ENCODE measurements at places on chromosomes 13 and 19.

DNA sequence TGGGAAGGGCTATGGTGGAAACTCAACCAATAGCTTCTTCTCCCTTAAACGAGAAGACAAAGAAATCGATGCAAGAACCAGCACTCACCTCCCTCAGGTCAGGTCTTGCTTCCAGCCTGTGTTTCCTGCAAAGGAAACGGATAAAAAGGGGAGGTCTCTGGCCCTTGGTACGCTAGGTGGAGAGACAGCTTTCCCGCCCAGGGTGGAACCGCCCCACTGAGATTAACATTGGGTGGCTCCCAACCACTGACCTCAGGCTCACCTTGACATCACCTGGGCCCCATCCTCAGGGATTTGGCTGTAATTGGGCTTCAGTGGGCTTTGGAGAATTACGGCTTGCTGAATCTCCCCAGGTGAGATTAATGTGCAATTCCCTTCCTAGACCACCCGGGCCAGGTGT is at the start of gene NLRP7:
Gene NLRP7, minus strand, starts transcription at position 150 of the 400 bp plus-strand sequence.
- DNase-seq: no peak

DNA sequence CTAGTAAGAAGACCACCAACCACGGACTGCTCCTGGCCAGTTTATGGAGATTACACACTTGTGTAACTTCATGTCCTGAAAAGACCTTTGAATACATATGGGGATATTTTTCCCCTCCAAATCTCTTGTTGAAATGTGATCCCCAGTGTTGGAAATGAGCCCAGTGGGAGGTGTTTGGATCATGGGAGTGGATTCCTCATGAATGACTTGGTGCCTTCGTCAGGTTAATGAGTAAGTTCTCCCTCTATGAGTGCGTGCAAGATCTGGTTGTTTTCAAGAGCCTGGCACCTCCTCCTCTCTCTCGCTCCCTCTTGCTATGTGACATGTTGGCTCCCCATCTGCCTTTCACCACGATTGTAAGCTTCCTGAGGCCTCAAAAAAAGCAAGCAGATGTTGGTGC is 769.0 kb upstream of the SLITRK1 start:
- no peak for DNase-seq

DNA sequence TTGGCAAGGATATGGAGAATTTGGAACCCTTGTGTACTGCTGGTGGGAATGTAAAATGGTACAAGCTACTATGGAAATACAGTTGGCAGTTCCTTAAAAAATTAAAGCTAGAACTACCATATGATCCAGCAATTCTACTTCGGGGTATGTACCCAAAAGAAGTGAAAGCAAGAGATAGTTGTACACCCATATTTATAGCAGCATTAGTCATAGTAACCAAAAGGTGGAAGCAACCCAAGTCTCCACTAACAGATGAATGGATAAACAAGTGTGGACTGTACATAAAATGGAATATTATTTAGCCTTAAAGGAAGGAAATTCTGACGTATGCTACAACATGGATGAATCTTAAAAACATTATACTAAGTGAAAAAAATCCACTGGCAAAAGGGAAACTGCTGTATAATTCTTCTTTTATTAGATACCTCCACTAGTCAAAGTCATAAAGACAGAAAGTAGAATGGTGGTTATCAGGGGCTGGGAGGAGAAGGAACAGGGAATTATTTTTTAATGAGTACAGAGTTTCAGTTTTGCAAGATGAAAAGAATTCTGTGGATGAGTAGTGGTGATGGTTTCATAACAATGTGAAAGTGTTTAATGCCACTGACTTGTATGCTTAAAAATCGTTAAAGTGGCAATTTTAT is 141.6 kb downstream of the RXFP2 start:
- no peak for DNase-seq

GRCh38 chr13:23322353-23323336 is 110.9 kb downstream of the SACS start:
- DNase-seq: no peak

GRCh38 chr13:99803141-99803540 is 168.4 kb downstream of the ZIC5 start:
- no peak for DNase-seq

DNA sequence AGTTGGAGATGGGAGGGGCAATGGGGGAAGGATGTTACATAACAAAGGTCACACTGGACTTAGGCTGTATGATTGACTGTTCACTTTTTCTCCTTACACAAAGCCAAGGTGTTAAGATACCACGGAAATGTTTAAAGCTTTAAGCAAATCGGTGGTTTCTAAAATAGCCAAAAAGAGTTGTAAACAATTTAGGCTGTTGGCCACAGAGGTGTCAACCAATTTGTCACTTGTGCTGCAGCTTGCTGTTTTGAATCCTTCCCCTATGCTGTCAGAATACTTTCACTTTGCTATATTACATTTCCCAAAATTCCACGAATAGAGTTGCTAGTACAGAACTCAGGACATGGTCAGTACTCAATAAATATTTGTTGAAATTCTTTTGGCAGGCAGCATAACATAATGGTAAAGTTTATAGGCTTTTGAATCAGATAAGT is 149.3 kb downstream of the VWA8 start:
- no peak for DNase-seq

- DNase-seq: no peak
Observed at GRCh38 chr13:105452895-105453294, 1082.6 kb downstream of the EFNB2 start.

Measured in stimulated activated CD4-positive, alpha-beta T cell treated with anti-CD3 and anti-CD28 coated beads, Interleukin-1b, Interleukin-23, amount 100 ng/mL, for 4 hours (primary cell).